Activated T-helper 9 cell treated with anti-CD3 and anti-CD28 coated beads, Interleukin-2, amount 50 U/mL, for 16 hours (primary cell): ENCODE measurements at places on chromosomes 5 and 9.

- no peak for DNase-seq
Measured at GRCh38 chr5:81626524-81626923, 124.4 kb downstream of the SSBP2 start.

- no peak for DNase-seq
Measured at GRCh38 chr5:25516141-25516540, 871.4 kb upstream of the CDH10 start.

DNA sequence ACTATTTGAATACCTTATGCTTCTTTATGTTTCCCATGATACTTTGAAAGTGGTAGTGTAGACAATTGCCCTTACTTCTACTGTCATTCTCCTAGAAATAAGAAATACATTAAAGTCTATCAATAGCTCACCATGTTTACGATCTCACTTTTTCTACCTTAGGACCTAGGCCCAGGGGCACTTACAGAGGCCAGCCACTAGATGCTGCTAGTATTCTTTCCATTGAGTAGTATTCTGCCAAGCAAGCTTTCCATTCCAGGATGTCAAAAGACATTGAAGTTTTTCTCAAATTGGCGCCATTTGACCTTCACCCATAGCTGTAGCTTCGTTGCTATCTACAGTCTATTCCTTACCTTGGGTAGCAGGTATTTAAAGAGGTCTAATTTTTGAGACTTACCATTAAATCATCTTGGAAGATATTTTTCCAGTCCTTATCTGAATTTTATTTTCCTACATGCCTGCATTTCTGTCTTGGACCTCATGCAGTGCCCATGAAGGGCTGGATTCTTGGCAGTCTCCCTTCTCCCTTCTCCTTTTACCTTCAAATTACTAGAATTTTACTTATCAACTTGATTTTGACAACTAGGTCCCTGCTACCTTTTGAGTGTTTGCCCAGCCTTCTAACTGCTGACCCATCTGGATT, 246.0 kb upstream of the NUDT12 start:
- DNase-seq = no peak

DNA sequence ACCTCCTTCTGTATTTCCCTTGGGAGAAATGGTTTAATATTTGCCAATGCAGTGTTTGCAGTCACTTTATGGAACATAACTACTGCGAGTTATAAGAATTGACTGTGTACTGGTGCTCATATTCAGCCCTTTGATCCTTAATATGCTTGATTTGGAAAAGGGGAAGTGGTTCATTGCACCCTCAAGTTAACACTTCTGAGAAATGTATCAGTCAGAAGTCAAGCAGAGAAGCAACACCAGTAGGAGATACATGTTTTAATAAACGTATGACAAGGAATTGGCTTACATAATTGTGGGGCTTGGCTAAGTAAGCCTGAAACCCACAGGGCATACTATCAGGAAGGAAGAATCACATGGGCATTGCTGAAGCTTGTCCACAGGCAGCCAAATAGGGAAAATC, 131.0 kb upstream of the SPRY4 start:
- DNase-seq = no peak

DNA sequence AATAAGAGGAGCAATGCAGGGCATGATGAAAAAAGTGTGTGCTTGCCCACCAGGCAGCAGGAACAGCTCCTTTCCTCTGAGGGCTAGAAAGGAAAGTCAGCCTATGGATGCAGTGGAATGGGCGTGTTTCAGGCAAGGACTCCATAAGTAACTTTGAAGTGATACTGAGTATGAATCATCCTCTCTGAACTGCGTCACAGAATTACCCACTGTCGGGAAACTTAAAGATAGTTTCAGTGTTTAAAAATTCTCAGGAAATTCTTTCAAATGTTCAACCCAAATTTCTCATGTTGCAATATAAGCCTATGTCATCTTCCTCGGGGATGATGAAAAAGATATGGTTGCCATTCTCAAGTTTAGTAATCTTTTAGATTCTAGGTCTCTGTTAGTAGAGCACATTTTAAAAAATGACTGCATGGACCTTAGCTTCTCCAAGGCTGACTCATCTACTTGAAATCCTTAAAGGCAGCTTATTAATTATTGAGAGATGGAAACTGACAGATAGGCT, 27.7 kb downstream of the PTCD2 start:
- no peak for DNase-seq

DNA sequence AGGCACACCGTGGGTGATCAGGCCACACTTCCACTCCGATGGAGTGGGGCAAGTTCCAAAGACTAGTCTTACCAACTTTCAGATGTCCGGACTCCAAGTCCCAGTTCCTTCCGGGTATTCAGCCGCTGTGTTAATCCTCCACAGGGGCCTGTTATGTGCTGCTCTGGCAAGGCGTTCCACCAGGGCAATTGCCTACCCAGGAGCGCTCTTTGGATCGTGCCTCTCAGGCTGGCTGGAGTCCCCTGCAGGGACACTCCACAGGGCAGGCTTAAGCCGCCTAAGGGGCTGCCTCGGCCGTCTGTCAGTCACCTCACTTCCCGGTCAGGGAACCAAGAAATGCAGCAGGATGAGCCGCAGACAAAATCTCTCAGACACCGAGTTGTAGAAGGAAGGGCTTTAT, 118.7 kb upstream of the CCNG1 start:
- no peak for DNase-seq

- DNase-seq = no peak
Measured at GRCh38 chr5:72125941-72126620, 18.8 kb downstream of the MAP1B start.

DNA sequence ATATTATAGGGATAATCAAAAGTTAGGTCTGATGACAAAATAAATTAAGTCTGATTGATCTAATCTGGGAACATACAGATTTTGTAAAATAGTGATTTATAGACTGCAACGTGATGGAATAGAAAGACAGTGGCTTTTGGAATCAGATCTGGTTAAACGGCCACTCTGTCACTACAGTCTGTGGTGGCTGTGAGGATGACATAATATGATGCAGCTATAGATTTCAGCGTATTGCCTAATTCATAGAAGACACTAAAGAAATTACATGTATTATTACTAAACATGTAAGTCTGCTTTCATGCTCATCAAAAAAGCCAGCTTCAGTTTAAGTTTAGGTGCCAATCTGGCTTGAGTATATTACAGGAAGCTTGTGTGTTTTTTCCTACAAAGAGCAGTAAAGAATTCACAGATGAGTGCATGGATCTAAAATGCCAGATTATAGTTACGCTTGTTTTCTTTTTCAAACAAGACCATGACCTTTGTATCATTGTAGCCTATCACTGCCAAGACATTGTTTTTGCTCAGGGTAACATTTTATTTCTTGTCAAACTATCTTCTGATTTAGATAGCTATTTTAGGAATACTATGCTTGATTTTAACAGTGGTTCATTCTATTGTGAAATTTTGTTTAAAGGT, 25.7 kb downstream of the CPEB4 start:
- no peak for DNase-seq
